ENCODE measurements at places on chromosomes 4 and X.
A peak's percentile ranks its signal among the peaks of the same experiment; 100 is the strongest.

DNA sequence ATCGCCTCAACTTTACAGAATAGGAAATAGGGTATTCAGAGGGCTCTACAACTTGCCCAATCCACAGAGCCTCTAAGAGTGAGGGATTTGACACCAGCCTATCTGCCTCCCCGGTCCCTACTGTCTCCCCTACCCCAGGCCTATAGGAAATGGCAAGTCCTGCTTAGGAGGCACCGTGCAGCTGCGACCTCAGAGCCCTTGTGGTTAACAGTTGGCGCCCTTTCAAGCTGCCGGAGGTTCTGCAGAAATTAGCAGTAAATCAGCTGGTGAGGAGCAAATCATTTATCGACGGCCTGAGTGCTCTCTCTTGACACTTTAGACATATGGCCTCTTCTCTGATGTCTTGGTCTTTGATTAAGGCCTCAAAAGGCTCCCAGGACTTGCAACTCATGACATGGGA lies 96.9 kb downstream of the CLNK start:
- DNase-seq = no peak

GRCh38 chr4:9988363-9988749 lies 32.9 kb downstream of the SLC2A9 start:
- no peak for DNase-seq

DNA sequence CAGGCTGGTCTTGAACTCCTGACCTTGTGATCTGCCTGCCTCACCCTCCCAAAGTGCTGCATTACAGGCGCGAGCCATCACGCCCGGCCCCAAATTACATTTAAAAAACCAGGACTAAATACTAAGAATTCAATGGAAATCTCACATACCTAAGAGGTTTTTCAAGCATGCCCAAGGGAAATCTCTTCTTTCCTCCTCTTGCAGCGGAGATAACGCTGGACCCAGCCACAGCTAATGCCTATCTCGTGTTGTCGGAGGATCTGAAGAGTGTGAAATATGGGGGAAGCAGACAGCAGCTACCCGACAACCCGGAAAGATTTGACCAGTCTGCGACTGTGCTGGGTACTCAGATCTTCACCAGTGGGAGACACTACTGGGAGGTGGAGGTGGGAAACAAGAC lies 7.4 kb downstream of the TRIML1 start:
- no peak for DNase-seq

DNA sequence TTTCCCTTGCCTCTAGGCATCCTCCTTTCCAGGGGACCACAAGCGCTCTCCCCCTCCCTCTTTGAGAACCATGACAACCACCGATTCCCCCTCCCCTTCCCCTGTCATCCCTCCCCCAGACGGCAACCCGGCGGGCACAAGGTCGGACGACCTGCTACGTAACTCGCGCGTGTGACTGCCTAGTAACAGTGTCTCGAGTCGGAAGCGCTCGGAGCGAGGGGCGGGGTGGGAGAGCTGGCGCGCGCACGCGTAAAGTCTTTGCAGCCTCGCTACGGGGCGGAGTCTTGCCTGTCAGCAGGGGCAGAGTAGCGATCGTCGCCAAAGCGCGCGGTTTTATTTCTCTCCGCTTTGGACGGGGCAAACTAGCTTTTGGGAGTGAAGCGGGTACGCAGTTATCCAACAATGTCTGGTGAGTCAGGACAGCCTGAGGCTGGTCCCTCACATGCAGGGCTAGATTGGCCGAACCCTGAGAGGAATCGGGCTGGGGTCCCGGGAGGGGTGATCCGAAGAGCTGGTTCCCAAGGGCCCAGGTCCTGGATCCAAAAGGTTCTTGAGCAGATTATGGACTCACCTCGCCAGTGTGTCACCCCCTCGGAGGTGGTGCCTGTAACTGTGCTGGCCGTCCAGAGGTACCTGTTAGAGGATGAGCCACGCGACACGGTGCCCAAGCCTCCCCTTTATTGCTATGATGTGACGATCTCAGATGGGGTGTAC lies at the start of gene RADX:
Gene RADX, plus strand, starts transcription at position 300 of the 714 bp plus-strand sequence. Its CDS starts 103 bp downstream, at position 403.
- peak; percentile 60 for DNase-seq

- no peak for DNase-seq
These were observed 36.5 kb downstream of the KLHL15 start for GRCh38 chrX:23990455-23990854.

GRCh38 chrX:138057883-138058282 lies 492.0 kb downstream of the ZIC3 start:
- DNase-seq = no peak

DNA sequence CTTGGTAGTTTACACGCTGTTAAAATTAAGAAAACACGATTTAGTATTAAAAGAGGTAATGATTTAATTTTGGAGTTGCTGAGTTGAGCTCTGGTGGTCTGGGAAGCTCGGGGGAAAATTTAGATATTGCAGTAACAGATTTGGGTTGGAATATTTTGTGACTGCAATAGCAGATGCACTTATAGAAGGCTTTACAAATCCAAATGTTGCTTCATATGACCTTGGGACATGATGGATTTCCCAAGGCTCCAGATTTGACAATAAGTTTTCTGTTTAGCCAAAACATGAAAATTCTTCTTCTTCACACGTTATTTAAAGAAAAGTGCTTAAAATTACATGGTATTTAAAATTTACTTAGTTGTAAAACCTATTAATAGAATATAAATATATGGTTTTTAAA lies 302.0 kb downstream of the SPRY1 start:
- DNase-seq = no peak

DNA sequence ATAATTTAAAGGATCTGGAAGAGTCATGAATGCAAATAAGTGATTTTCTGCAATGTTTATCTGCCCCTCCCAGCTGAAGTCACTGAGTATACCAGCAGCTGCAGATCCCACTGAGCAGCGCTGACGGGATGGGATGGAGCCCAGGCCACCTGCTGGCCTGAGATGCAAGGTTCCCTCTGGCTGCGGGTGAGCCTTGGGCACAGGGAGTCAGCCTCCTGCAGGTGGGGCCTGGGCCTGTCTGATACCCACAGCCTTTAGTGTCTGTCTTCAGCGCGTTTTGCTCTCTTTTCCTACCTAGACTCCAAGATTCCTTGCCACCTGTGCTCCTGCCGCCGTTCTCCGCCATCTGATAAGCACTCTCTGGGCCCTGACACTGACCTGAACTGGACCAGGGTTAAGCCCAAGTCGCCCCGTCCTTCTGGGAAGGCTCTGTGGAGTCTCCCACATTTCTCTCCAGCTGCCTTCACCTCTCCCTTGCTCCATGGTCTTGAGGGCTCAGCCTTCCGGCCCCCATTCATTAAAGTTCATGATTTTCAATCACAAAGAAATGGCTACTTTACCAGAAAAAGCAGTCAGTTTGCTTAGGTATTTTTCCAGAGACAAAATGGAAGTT lies 223.1 kb upstream of the FAT1 start:
- DNase-seq = no peak

DNA sequence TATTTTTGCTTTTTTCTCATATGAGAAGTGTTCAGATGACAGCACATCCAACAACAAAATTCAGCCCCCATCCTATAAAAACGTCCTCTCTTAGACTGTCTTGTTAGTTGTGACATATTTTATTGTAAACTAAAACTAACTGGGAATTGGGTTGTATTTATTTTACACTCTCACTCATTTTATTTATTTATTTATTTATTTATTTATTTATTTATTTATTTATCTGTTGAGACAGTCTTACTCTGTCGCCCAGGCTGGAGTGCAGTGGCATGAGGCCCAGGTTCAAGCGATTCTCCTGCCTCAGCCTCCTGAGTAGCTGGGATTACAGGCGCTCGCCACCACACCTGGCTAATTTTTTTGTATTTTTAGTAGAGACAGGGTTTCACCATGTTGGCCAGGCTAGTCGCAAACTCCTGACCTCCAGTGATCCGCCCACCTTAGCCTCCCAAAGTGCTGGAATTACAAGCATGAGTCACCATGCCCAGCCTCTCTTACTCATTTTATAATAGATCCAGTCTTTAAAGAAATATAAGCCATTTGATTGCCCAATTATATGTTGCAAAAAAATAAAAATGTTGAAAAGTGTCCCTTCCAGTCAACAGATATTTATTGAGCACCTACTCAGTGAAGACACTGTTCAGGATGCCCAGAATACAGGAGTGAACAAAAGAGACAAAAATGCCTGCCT lies 44.6 kb downstream of the PALLD start:
- DNase-seq = peak; percentile 72

DNA sequence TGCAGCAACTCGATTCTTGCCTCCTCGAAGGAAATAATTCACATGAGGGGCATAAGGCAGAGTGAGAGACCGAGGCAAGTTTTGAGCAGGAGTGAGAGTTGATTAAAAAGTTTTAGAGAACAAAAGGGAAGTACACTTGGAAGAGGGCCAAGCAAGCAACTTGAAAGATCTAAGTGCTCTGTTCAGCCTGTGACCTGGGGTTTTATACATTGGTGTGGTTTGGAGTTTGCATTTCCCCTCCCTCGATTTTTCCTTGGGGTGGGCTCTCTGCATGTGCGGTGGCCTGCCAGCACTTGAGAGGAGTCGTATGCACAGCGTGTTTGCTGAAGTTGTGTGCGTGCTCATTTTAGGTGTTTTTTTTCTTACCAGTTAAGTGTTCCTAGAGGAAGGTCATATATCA lies 356.4 kb downstream of the KLHL4 start:
- DNase-seq = no peak

GRCh38 chr4:17284323-17285175 lies 227.3 kb downstream of the QDPR start:
- no peak for DNase-seq

DNA sequence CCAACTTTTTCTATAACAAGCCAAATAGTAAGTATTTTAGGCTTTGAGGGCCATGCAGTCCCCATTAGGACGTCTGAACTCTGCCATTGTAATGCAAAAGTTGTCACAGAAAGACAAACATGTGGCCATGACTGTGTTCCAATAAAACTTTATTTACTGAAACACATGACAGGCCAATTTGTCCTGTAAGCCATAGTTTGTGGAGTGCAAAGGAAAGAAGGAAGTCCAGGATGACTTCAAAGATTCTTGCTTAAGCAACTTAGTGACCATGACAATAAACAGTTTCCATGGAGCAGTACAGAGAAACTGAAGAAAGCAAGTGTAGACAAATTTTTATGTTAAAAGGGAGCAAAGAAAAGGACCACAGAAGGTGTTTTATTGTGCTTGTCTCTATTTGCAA lies 35.0 kb upstream of the MYOZ2 start:
- no peak for DNase-seq

DNA sequence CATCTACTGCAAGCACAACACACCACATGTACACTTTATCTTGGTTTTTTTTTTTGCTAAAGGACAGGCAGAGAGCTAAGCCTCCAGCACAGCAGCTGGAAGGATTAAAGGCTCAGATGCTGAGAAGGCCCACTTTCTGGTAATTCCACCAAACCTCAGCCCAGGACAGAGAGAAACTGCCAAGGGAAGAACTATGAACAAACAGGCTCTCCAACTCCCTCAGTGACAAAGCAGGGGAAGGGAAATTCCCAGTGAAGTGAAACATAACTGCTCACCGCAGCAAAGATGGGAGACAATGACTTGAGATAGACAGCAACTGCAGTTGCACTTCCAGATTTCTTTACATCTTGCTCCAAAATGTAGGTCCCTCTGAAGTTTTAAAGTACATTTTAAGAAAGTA lies 4.8 kb downstream of the PROM1 start:
- no peak for DNase-seq

- no peak for DNase-seq
These were observed 19.5 kb downstream of the EFNB1 start for GRCh38 chrX:68848189-68848940.

- no peak for DNase-seq
These were observed 126.9 kb upstream of the HAND2 start for GRCh38 chr4:173656898-173657297.

- no peak for DNase-seq
These were observed 21.1 kb downstream of the PNMA6E start for GRCh38 chrX:153379971-153380581.

- DNase-seq = no peak
These were observed 39.0 kb downstream of the DDX60 start for GRCh38 chr4:168279556-168279955.

GRCh38 chr4:56372774-56373173 lies 14.5 kb downstream of the AASDH start:
- DNase-seq = no peak

- DNase-seq = no peak
These were observed 379.3 kb upstream of the TENM3 start for GRCh38 chr4:181863856-181864255.

DNA sequence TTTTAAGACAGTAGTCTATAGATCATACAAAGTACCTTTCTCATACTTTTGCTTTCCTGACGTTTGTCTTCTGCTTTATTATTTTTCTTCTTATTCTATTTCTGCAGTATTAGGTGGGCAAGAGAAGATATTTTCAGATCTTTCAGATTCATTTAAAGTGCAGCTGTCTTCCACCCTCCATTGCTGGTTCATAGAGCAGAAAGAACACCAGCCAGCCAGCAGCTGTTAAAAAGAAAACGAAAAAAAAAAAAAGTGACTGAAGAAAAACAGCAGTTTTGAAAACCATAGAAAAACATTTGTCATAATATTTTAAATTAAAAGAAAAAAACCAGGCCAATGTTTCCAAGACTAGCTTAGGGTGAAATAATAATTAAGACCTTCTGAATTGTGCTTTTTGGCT lies 42.9 kb downstream of the SMAD1 start:
- no peak for DNase-seq

DNA sequence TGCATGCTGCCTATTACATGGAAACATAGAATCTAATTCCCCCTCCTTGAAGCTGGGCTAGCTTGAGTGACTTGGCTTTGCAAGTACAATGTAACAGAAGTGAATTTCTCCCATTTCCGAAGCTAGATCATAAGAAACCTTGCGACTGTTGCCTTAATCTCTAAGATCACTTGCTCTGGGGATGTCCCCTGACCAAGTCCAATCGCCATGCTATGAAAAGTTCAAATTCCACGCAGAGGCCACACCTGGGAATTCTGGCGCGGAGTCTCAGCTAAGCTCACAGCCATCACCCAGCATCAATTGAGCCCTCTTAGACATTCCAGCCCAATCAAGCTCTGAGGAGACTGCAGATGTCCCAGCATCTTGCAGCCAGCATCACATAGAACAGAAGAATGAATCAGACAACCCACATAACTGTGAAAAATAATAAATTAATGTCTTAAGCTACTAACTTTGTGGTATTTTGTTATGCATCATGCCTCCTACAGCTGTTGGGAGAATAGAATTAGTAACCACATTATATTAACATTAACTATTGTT lies 27.0 kb downstream of the GPM6A start:
- no peak for DNase-seq

DNA sequence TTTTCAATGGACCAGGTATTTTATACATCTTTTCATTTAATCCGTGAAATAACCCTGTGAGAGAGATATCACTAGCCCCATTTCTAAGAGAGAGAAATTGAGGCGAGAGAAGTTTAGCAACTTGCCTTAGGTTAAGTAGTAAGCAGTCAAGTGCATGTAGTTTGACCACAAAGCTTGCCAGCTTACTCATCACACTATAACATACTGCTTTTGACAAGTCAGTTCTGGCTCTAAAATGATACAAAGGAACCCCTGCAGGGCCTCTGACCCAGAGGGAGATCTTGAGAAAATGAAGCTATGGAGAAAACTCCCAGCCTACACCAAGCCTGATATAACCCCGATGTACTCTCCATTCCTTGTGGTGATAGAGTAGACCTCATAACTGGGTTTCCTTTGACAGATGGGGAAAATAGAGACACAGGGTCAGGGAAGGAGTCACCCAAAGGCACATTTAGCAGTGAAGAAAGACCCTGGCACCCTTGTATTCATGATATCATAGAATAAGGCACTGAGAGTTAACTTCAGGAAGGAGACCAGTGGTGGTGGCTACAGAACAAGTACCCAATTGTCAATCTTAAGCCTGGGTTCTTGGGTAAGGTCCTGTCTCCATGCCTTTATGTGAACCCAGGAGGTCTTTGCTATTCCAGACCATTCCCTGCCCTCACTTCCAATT lies 60.2 kb upstream of the MSN start:
- no peak for DNase-seq

Measured in RWPE2 (cell line).